CD8-positive, alpha-beta memory T cell (primary cell): ENCODE measurements at places on chromosomes 6 and 20. TPM values are rescaled to one million over a fixed set of nuclear protein-coding genes. Genes with fewer than 3 reads are reported as not detected.

DNA sequence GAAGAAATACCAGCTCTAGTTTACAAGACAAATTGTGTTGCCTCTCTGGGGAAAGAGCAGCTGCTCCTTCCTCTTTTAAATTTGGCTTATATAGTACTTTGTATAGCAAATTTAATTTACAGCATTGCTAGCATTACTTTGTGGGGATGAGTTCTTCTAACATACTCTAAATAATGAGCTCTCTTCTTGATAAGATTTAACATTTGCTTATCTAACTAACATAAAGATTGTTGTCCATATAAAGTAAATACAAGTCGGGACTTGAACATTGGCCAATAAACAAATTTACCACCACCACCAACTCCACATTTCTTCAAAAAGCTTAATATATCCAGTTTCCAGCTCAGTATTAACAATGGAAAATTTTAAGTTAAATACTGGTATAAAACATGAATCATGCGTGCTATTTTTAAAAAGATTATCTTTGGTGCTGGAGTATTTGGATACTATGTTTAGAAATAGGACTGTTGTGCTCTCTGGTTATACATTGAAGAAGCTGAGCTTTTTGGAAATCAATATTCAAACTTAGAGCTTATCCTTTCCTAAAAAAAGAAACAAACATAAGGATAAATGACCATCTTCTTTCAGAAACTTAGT lies 1146.9 kb upstream of the GJE1 start:
- DNase-seq: no peak

The ECT2L gene
- not detected for total RNA-seq

GRCh38 chr6:158611541-158612370 lies 32.8 kb downstream of the DYNLT1 start:
- no peak for DNase-seq

- DNase-seq: no peak
Observed at GRCh38 chr20:43584448-43585136, 6.1 kb upstream of the IFT52 start.

DNA sequence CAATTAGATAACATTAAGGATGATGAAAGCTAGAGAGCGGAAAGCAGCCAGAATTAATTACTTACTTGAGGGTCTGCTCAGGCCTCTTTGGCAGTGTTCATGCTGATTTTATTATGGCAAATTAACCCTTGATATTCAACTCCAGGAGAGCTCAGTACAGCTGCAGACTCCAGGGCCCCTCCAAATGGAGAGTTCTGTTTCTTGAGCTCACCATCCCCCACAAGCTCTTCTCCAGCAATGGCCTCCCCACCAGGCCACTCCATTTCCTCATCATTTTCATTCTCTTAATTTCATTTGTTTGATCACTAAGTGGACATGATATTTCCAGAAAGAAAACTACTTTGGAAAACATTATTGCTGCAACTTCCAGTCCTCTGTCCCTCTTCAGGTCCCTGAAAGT lies 513.3 kb upstream of the NOX3 start:
- no peak for DNase-seq

The NRSN2 gene
- total RNA-seq: 9.5 TPM

- DNase-seq: no peak
Observed at GRCh38 chr6:28734443-28734959, 189.3 kb downstream of the TRIM27 start.
